OCI-LY7 (cell line): ENCODE measurements at places on chromosomes 3 and 15.
A peak's percentile ranks its signal among the peaks of the same experiment; 100 is the strongest.

DNA sequence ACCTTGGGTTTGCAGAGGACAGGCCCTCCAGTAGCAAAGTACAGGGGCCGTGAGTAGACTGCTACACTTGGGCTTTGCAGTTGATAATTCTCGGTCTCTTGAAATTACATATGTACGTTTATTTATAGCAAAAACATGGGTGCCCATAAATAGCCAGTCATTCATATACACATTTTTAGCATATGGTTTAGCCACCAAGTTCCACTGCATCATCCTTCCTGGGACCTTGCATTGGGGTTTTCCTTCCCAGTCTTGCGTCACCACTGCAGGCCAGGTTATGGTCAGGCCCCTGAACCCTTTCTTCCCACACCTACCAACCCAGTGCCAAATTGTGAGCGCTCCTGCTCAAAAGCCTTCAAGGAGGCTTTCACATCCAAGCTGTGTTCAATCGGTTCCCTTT is 12.7 kb downstream of the KLHL25 start:
- no peak for DNase-seq

GRCh38 chr3:53794597-53794996 is 51.6 kb downstream of the CHDH start:
- DNase-seq, result no peak

- no peak for DNase-seq
Measured at GRCh38 chr3:166759736-166760513, 620.2 kb downstream of the ZBBX start.

- no peak for DNase-seq
Measured at GRCh38 chr3:23811185-23811527, 5.4 kb downstream of the UBE2E1 start.

DNA sequence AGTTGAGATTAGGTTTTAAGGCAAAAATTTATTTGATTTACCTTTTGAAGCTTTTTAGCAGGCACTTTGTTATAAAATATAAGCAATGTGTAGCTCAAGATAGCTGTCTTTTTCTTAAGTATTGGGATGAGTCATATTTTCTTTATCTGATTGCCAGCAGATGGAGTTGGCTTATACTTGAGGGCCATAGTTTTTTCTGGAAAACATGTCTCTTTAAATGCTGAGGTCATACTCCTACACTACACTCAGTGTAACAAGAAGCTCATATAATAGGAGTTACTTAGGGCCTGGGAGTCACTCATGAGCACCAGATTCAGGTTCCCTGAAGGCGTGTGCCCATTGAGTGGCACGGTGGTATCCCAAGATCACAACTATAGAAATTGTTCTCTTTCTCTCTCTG is 579.8 kb downstream of the EDEM1 start:
- no peak for DNase-seq

- no peak for DNase-seq
Measured at GRCh38 chr15:43463507-43463906, 29.4 kb downstream of the TP53BP1 start.

- DNase-seq, result no peak
Measured at GRCh38 chr3:42741796-42742195, 31.3 kb downstream of the CCDC13 start.

- DNase-seq, result no peak
Measured at GRCh38 chr3:139617672-139618268, 60.0 kb downstream of the NMNAT3 start.

DNA sequence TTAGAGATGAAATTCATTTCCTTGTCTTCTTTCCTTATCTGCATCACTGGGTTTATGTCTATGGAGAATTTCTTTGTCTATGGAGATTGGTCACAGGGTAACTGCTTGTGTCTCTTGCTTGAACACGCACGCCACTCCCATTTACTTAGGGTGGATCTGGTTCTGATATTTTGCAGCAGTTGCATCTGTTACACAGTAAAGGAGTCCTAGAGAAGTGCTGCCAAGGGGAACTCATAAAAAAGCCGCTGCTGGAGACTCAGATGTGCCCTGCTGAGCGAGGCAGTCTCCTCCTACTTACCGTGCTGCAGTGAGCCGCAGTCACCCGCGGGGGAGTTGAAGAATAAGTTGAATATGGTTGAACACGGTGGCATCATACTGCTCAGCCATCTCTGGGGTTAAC is 105.2 kb upstream of the KLHL25 start:
- no peak for DNase-seq

- no peak for DNase-seq
Measured at GRCh38 chr3:191523148-191523547, 62.2 kb downstream of the PYDC2 start.

GRCh38 chr15:41416742-41417417 is at the start of gene RTF1:
TSS of gene RTF1 (plus strand) at chr15:41417095. CDS start at chr15:41417116, 21 bp downstream.
- peak; percentile 92 for DNase-seq

DNA sequence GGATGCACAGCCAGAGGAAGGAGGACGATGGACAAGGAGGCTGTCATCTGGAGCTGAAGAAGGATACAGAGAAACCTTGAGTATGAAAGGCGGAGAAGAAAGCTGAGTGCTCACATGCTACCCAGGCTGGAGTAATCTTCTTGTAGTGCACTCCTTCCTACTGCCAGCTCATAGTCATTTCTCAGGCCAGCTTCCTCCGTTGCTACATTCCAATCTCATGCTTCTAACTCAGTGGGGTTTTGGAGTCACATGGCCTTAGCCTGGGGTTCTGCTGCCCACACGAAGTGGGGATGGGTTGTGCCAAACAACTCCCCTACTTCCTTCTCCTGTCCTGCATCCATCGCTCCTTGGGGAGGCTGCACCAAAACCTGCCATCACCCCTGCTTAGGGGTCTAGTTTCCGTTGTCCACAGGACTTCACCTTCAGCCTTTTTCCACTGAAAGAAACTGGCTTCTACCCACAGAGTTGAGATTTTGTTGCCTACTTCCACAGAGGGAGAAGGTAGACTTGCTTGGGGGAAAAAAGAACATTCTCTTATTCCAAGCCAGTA is 239.9 kb downstream of the EPHB1 start:
- DNase-seq, result no peak

GRCh38 chr3:84110787-84111186 is 848.0 kb upstream of the CADM2 start:
- no peak for DNase-seq

GRCh38 chr3:171883257-171883892 is 40.2 kb downstream of the TMEM212 start:
- no peak for DNase-seq

DNA sequence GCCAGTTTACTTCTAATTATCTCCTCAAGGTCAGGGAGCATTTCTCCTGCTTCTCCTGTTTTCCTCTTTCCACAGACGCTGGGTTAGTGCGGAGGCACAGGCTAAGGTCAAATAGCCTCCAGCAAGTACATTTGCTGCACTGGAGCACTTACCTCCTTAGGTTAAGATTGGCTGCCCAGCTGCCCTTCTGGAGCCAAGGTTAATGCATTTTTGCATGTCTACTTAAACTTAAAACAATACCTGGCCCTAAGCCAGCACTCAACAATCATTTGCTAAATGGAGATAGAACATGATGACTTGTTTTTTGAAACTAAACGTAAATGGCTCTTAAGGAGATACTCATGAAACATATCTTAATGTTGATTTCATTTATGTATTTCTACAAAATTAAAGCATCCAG is 83.5 kb downstream of the SSR3 start:
- no peak for DNase-seq

DNA sequence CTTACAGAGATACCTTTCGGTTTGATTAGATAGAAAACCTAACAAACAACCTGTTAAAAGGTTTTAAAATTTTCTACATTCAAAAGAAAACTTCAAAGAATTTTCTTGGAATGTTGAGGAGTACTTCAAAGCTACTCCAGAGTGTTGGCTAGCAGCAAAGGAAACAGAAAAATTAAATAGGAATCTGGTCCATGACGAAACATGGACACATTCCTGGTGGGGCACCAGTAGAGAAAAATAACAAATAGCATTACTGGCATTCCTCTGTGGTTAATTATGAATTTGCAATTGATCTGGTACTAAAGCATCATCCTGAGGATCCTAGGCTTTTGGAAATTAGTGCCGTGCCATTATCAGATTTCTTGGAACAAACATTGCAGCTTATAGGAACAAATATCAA is 59.5 kb upstream of the DPPA4 start:
- no peak for DNase-seq

- DNase-seq, result no peak
Measured at GRCh38 chr3:117691526-117691925, 981.9 kb downstream of the TUSC7 start.

DNA sequence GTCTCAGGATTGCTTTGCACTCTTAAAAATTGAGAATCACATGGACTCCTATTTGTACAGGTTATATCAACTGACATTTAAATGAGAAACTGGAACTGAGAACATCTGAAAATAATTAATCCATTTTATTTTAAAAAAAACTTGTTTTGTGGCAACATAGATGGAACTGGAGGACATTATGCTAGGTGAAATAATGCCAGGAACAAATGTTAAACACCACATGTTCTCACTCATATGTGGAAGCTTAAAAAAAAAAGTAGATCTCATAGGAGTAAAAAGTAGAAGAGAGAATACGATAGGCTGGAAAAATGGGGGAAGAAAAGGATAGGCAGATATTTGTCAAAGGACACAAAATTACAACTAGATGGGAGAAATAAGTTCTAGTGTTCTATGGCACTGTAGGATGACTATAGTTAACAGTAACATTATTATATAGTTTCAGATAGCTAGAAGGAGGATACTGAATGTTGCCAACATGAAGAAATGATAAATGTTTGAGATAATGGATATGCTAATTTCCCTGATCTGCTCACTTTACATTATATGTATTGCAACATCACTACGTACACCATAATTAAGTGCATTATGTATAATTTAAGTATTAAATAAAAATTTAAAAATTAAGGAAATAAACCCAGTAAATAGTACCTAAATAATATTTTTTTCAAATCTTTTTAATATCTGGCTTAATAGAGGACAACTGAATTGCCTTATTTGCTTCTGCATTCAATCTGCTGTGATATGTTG is 100.5 kb upstream of the TSPAN3 start:
- DNase-seq, result no peak

- DNase-seq, result peak; percentile 23
Measured at GRCh38 chr3:160343132-160343531, 55.9 kb downstream of the IFT80 start.

- no peak for DNase-seq
Measured at GRCh38 chr3:71873093-71873611, 88.2 kb upstream of the PROK2 start.

GRCh38 chr3:118116991-118117390 is 917.7 kb downstream of the IGSF11 start:
- DNase-seq, result no peak

GRCh38 chr15:62307551-62307950 is 142.5 kb upstream of the C2CD4B start:
- DNase-seq, result no peak

DNA sequence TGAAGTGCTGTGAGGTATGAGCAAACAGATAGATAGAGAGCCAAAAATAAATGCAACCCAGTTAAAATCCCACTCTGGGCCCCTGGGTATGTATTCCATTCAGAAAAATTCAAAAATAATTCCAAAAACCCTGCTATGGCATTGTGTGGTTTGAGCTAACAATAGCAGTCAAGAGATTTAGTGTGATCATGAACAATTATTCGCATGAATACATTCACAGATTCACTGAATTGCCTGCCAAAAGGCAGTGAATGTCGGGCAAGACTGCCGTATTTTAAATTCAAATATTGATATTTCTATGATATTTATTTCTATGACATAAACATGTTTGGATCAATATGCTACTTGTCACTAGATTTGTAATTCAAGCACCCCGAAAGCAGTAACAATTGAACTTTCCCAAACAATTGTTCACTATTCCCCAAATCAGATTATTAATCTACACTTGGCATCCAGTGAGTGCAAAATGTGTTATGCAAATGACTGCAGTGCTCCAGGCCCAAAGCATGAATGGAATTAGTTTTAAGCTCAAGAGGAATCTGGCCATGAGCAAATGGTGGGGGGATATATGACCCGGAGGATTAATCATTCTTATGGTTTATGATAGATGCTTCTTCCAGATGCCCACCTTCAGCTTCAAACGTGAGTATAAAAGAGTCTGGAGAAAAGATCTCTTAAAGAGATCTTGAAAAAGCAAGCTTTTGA is 417.0 kb upstream of the MEIS2 start:
- no peak for DNase-seq

- DNase-seq, result no peak
Measured at GRCh38 chr3:196666001-196666867, 26.7 kb downstream of the NRROS start.

- DNase-seq, result no peak
Measured at GRCh38 chr3:144564011-144564410, 592.4 kb downstream of the DIPK2A start.

DNA sequence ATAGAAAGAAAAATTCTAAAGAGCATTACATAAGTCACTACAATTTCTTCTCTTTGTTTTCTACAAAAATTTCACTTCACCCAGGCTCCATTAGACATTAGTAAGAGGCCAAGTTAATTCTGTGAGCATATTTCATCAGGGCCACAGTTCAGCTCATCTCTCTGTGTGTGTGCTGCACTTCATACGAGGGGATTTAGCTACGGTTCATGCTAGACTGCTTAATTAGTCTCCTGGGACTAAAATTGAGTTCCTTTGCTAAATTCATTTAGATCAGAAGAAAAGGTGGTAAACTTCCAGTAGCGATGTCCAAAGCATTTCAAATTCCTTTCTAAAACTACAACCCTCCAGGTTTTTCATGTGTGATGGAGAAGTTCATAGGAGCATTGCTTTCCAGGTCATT is 83.1 kb upstream of the SETMAR start:
- DNase-seq, result no peak

- DNase-seq, result peak; percentile 89
Measured at GRCh38 chr3:126955004-126955790, 27.7 kb upstream of the PLXNA1 start.

DNA sequence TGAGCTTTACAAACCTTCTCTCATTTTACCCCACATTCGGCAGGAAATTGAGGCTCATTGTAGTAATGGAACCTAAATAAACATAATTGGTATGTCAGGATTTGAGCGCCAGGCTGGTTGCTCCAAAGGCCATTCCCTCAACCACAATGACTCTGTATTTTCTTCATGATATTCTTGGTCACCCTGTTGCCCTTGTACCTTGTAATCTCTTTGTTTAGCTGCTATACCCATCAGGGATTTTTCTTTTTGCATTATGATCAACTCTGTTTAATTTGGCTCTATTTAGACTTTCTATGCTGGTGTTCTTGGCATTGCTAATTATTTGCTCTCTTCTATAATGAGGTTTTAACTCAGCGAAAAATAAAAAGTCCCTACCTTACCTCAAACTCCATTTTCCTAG is 29.8 kb downstream of the DUOX2 start:
- DNase-seq, result no peak

GRCh38 chr15:60651101-60651500 is 172.2 kb upstream of the ICE2 start:
- no peak for DNase-seq

- DNase-seq, result no peak
Measured at GRCh38 chr15:58228718-58229117, 90.5 kb downstream of the AQP9 start.
